ENCODE measurements at places on chromosomes 2 and 18.

DNA sequence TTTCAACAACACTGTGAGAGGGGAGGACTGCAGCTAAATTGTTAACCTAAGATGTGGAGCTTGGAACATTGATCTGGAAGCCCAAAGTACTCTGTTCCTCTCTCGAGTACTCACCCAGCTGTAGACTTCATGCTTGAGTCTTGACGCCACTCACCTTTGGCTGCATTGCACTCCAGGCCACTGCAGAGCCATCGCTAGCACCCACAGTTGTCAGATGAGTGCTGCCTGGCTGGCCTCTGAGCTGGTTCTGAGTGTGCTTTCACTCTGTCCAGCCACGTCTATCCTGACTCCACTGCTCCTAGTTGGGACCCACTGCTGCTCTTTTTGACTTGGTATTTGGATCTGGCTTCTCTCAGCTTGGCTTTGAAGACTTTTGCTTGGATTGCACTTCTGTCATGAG is 552.1 kb downstream of the DCDC2C start:
- no peak for DNase-seq

DNA sequence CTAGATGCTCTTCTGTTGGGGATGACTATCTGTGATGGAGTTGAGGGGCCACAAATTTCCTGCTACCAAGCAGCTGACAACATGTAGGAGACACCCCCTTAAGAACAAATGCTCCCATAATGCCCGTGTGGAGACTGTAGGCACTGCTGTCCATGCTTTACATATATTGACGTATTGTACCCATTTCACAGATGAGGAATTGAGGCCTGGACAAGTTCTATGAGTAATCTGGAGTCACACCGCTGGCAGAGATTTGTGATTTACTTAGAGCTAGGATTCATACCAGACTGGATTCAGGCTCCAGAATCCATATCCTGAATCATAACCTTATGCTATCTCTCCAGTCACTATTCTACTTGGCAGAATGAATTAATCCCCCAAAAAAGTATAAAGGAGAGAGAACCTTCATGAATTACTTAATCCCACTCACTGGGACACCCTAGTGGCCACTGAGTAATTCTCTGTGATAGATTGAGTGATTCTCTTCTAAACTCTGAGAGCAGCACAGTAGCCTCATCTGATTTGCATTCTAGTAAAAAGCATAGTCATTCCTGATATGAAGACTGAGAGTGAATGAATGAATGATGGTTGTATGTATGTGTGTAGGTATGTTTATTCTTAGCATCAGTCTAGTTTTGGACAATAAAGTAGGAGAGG is 460.7 kb upstream of the MEIS1 start:
- no peak for DNase-seq

GRCh38 chr18:74652392-74652988 is 54.8 kb downstream of the ZNF407 start:
- DNase-seq: peak; percentile 73

DNA sequence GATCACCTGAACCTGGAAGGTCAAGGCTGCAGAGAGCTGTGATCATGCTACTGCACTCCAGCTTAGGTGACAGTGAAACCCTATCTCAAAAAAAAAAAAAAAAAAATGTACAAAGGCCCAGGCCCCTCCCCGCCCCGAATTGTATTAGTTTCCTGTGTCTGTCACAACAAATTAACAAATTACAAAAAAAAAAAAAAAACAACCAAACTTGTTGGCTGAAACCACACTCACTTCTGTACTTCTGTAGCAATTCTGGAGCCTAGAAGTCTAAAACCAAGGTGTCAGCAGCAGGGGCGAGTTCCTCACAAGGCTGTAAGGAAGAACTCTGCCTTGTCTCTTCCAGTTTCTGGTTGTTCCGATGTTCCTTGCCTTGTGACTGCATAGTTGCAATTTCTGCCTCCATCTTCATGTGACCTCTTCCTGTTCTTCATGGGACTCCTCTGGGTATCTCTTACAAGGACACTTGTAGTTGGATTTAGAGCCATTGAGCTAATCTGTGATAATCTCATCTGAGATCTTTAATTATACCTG is 100.8 kb upstream of the ZSWIM2 start:
- no peak for DNase-seq

GRCh38 chr2:226622484-226622883 is 177.1 kb downstream of the IRS1 start:
- DNase-seq: no peak

DNA sequence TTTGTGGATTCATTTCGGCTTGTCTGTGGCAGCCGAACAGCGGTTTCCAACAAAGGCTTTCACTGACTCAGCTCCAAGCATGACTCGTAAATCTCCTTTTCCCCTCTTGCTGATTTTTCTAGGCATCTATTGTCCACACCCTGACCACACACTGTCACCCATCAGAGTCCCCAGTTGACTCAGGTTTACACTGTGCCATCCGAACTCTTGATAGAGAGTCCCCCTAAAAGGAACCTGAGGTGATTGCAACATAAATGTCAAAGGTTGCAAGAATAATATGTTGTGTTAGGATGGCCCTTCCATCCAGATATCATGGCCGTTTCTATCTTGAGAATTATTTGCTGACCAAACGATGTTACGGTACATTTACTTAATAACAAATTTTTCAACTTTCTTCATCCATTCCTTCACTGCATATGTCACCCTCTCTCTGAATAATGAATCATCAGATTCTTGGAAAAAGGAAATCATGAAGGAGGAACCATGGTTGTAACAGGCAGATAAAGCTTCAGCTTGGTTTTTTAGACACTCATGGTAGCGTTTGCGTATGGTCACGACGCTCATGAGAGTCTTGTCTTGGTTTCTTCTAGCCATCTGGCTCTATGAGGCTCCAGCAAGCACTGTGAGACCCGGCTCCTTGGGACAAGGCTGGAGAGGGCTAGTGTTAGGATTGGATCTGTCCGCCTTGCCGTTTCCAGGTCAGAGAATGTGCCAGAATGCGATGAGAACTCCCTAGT is 72.1 kb downstream of the NPAS2 start:
- no peak for DNase-seq

DNA sequence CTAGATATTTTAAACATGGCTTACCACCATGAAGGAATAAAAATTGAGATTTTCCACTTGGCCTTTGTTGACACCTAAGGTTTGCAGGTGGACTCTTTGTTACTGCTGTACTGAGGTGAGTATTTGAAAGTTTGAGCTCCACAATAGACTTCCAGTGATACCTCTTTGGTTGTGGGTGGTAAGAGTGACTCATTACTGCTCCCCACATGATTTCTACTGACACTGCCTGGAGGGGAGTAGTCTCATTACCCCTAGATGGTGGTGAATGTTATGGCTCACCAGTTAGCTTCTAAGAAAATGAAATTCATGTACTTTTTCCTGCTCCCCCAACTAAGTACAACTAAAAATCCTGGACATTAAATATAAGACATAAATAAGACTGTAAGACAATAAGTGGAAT is 1183.1 kb upstream of the TMEFF2 start:
- DNase-seq: no peak

DNA sequence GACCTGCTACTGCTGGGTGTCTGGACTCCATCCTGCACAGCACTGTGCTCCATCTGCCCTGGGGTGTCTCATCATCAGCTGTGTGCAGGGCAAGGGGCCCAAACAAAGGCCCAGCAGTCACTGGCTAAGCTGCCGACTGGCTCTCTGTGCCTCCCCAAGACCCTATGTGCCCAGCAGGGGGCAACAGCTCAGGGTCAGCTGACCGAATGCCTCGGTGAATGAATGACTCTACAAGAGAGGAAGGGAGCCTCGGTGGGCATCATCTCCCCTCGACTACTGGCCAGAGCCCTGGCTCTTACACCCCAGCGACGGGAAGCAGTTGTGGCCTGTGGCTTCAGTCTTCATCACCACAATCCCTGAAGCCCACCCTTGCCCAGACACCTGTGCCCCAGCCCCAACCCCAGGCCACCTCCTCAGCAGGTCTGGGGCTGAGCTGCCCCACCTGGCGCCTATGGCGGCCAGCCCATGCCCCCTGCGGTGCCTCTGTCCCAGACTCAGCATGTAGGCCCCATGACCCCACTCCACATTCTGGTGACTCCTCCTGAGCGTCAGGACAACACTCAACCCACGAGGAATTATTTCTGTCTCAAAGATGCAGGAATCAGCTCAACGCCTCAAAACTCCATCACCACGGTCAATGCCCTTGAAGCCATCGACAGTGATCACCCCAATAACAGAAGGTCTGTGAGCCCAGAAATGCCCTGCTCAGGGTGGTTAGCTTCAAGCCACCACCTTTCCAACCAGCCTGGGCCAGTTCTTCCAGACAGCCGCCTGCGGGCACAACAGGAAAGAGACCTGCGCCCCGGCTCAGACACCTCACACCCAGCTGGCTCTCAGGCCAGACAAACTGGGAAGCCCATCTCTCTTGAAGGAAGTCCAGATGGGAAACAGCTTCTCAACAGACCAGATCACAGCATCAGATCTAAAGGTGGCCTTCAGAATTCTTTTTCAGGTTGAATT is 1.6 kb upstream of the GPR17 start:
- DNase-seq: no peak

- DNase-seq: no peak
Measured at GRCh38 chr2:97936881-97937280, 58.9 kb downstream of the TMEM131 start.

DNA sequence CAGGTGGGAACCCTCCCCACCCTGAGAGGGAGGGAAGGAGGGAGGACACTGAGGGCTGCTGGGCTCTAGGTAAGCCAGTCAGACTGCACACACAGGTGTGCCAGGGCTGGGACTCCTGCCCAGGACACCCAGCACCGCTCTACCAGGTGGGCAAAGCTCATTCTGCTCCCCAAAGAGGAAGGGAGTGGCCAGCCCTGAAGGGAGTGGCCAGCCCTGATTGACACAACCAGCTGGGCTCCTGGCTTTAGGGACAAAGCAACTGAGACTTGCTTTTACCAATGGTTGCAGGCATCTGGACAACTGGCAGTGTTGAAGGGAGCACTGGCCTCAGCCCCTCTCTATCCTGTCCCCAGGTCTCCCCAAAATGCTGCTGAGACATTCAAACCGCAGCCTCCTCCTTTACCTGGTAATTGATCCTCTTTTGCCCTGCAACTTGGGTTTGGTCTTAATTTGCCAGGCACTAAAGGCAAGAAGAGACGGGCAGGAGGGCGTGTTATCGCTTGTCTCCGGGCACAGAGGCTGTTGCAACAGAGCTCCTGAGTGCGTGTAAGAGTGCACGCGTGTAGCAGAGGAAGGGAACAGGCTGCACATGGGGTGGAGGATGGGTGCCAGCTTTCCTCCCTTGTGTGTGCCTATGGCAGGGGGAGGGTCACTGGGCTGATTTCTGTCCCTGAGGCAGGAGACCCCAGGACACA is 14.5 kb upstream of the FOSL2 start:
- no peak for DNase-seq

DNA sequence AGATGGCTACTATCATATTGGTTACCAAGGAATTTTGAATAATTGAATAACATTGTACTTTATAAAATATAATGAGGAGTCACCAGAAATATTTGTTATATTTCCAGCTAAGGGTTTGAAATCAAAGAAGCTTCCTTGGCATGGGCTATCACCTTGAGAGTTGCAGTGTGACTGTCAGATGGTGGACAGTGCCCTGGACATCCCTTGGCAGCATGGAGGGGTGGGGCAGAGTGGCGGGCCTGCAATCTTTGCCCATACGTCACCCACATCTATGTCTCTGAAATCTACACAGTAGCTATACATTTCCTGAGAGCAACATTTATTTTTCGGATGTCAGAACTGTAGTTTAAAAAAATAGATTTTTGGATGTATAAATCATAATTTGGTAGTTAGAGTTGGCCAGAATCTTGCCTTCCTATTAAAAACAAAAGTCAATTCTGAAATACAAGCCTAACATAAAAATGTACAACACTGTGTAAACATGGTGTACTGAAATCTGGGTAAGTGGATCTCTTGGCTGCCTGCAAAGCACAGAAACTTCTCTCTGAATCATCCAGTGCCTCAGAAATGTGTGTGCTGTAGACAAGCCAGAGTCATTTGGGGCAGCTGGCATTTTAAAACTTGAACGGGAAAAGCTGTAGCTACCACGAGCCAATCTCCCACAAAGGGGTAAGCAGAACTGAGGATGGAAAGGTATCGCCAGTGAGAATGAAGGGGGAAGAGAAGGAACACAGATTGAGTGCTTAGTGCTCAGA is 124.2 kb upstream of the ARHGAP28 start:
- DNase-seq: no peak
